Activated CD4-positive, alpha-beta T cell treated with anti-CD3 and anti-CD28 coated beads, Interleukin-2, amount 10 ng/mL, durations not matched to agents 24 days and 14 days (primary cell): ENCODE measurements at places on chromosomes 11 and 22. TPM values are rescaled to one million over a fixed set of nuclear protein-coding genes. Genes with fewer than 3 reads are reported as not detected.

Gene TRPM5
- total RNA-seq, result not detected in 2 replicates

Gene SLC6A5
- total RNA-seq, result not detected in 2 replicates

Gene CDK2AP2
- 93.5 and 97.9 TPM in 2 replicates for total RNA-seq

Gene APOBEC3B
- total RNA-seq, result 25.4 and 26.1 TPM in 2 replicates

Gene CBX7
- 10.8 and 11.6 TPM in 2 replicates for total RNA-seq

- no peak overlapping the region for H3K4me3 ChIP-seq
- H3K27ac ChIP-seq, result no peak overlapping the region
- H3K36me3 ChIP-seq, result peaks cover 35% of the 10 kb centered on the region
- DNase-seq, result no peak
- H3K27me3 ChIP-seq, result no peaks in the 10 kb centered on the region
Observed at GRCh38 chr11:73121692-73122091, 20.4 kb downstream of the FCHSD2 start.

DNA sequence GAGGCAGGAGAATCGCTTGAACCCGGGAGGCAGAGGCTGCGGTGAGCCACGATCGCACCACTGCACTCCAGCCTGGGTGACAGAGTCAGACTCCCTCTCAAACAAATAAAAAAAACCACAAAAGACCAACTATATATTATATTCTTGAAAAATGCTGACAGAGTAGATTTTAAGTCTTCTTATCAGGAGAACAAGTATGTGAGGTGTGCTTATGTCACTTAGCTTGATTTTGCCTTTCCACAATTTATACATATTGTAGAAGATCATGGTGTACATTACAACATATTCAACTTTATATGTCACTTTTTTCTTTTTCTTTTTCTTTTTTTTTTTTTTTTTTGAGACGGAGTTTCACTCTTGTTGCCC is 24.1 kb upstream of the CARS1 start:
- H3K27me3 ChIP-seq, result peaks cover 9% of the 10 kb centered on the region
- no peak overlapping the region for H3K4me3 ChIP-seq
- no peaks in the 10 kb centered on the region for H3K4me1 ChIP-seq
- H3K27ac ChIP-seq, result no peak overlapping the region
- DNase-seq, result no peak

- no peaks in the 10 kb centered on the region for H3K36me3 ChIP-seq
- no peaks in the 10 kb centered on the region for H3K4me1 ChIP-seq
- H3K27ac ChIP-seq, result no peak within 1 kb of the TSS
Observed at GRCh38 chr11:113705871-113706655, at the start of gene TMPRSS5. TMPRSS5 (minus strand) TSS chr11:113706308; CDS start chr11:113706224, 84 bp downstream.

GRCh38 chr11:11534981-11535380 is 86.8 kb downstream of the GALNT18 start:
- H3K27ac ChIP-seq, result no peak overlapping the region
- H3K4me3 ChIP-seq, result no peak overlapping the region
- no peaks in the 10 kb centered on the region for H3K27me3 ChIP-seq
- no peaks in the 10 kb centered on the region for H3K36me3 ChIP-seq
- no peak for DNase-seq

- H3K27me3 ChIP-seq, result peaks cover 23% of the 10 kb centered on the region
- DNase-seq, result no peak
- H3K4me1 ChIP-seq, result peaks cover 2% of the 10 kb centered on the region
- H3K36me3 ChIP-seq, result no peaks in the 10 kb centered on the region
- no peak overlapping the region for H3K4me3 ChIP-seq
- no peak overlapping the region for H3K27ac ChIP-seq
Observed at GRCh38 chr11:128955636-128956035, 13.0 kb upstream of the TP53AIP1 start.

- peaks cover 85% of the 10 kb centered on the region for H3K27me3 ChIP-seq
- no peak overlapping the region for H3K27ac ChIP-seq
- peak overlapping the region; percentile 69 for H3K4me3 ChIP-seq
- no peaks in the 10 kb centered on the region for H3K36me3 ChIP-seq
Observed at GRCh38 chr11:43579919-43580276, 100.6 kb upstream of the HSD17B12 start.

DNA sequence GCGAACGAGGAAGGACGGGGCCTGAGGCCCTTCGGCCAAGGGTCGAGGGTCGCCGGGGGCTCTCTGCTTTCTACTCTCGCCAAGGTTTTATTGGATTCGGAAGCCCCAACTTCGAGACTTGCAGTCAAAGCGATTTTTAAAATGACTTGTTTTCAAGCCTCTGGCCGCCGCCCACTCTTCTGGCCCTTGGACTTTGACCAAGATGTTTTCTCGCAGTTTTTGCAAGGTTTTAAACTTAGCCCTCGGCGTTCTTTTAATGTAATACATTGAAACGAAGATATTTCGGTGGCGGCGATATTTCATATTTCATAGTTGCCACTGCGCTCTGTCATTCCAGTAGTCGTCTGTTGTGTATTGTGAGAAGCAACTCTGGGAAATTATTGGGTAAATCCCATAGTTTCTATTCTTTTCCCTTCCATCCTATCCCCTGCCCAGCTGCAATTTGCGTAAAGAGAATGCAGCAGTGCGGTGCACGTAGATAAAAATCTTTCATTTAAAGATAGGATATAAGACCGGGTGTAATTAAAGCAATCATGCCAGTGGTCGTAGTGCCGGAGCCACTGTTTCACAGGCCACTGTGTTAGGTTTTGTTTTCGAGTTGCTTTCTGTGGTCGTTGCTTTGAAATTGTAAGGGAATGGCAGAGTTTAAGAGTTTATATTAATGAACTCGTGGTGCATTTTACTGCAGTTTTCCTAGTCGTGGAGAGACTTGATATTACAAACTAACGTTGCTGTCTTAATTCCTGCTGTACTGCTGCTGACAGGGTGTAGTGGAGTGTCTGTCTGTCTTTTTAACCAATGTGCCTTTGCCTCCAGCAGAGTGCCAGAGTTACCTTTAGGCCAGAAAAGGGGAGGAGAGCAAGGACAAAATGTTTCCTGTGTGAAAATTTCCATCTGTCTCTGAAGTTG is 702 bp downstream of the BIRC2 start:
- peak; percentile 75 for DNase-seq
- H3K4me1 ChIP-seq, result peaks cover 35% of the 10 kb centered on the region
- peak overlapping the region; percentile 99 for H3K27ac ChIP-seq

DNA sequence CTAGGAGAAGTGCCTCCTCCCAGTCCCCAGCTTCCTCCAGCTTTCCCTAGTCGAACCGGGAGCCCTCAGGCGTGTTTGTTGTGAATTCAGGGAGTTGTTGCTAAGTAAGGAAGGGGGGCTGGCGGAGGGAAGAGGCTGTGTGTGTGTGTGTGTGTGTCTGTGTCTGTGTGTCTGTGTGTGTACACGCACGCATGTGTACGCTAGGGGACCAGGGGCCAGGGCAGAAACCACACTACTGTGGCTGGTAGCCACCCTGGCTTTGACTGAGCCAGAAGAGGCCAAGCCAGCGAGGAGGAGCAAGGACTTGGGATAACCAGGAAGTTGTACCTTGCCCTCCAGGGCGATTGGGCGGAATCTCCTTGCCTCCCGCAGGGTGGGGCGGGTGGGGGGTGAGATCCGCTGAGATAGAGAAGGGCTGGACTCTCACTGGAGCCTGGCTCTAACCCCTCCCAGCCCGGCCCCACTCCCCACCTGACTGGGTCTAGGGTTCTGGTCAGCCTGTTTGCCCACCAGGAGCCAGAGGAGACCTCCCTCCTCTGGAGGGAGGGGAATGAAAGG is 7.5 kb downstream of the BCL9L start:
- no peaks in the 10 kb centered on the region for H3K27me3 ChIP-seq
- peak overlapping the region; percentile 97 for H3K27ac ChIP-seq
- H3K36me3 ChIP-seq, result peaks cover 14% of the 10 kb centered on the region
- peaks cover 82% of the 10 kb centered on the region for H3K4me1 ChIP-seq
- peak; percentile 79 for DNase-seq
- peak overlapping the region; percentile 90 for H3K4me3 ChIP-seq
